Chondrocyte (in vitro differentiated cells): ENCODE measurements at places on chromosomes 7 and 10.
A peak's percentile ranks its signal among the peaks of the same experiment; 100 is the strongest.

DNA sequence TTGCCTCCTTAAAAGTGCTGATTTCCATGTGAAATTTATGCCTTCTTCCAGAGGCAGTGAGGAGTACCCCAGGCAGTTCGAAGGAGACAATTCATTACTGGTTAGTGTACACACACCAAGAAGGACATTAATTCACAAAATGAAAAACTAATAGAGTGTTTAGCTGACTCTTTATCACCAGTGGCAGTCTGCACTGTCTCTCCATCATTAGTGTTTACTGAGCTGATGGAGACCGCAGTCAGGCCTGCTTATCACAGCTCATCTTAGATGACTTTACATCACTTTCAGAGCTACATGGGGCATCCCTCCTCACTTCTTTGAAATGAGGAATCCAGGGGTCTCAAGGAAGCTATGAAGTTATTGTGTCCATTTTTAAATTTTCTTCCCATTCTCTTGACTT, 155.5 kb upstream of the LRGUK start:
- H3K27me3 ChIP-seq: no peaks in the 10 kb centered on the region
- H3K36me3 ChIP-seq: peaks cover 12% of the 10 kb centered on the region
- peaks cover 18% of the 10 kb centered on the region for H3K4me1 ChIP-seq
- DNase-seq: no peak
- no peak overlapping the region for H3K27ac ChIP-seq

DNA sequence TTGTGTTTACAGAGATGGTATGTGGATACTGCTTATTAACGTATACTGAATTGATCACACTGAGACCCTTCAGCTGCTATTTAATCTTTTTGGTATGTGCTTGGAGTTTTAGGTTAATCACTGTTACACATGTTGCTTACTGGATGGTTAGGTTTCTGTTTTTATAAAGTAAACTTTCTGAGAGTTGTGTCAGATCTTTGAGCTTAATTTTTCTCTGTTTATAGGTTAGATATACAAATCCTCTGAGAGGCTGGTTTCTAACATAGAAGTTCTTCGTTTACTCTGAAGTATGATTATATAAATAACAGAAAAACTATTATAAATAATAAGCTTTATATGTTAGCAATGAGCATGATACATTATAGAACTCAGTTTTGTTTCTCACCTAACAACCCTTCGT, 123.1 kb downstream of the NSUN6 start:
- H3K4me1 ChIP-seq: peaks cover 10% of the 10 kb centered on the region
- no peak overlapping the region for H3K27ac ChIP-seq
- DNase-seq: no peak
- no peaks in the 10 kb centered on the region for H3K27me3 ChIP-seq

GRCh38 chr7:50866343-50867033, 83.8 kb upstream of the GRB10 start:
- no peaks in the 10 kb centered on the region for H3K36me3 ChIP-seq
- no peak overlapping the region for H3K27ac ChIP-seq
- no peaks in the 10 kb centered on the region for H3K27me3 ChIP-seq
- DNase-seq: no peak
- peaks cover 32% of the 10 kb centered on the region for H3K4me1 ChIP-seq
- H3K4me3 ChIP-seq: no peak overlapping the region

GRCh38 chr7:151572136-151572535, 52.4 kb upstream of the RHEB start:
- peaks cover 12% of the 10 kb centered on the region for H3K4me1 ChIP-seq
- peak overlapping the region; percentile 0 for H3K27ac ChIP-seq
- H3K4me3 ChIP-seq: no peak overlapping the region
- H3K36me3 ChIP-seq: peaks cover 12% of the 10 kb centered on the region
- DNase-seq: no peak
- no peaks in the 10 kb centered on the region for H3K27me3 ChIP-seq

DNA sequence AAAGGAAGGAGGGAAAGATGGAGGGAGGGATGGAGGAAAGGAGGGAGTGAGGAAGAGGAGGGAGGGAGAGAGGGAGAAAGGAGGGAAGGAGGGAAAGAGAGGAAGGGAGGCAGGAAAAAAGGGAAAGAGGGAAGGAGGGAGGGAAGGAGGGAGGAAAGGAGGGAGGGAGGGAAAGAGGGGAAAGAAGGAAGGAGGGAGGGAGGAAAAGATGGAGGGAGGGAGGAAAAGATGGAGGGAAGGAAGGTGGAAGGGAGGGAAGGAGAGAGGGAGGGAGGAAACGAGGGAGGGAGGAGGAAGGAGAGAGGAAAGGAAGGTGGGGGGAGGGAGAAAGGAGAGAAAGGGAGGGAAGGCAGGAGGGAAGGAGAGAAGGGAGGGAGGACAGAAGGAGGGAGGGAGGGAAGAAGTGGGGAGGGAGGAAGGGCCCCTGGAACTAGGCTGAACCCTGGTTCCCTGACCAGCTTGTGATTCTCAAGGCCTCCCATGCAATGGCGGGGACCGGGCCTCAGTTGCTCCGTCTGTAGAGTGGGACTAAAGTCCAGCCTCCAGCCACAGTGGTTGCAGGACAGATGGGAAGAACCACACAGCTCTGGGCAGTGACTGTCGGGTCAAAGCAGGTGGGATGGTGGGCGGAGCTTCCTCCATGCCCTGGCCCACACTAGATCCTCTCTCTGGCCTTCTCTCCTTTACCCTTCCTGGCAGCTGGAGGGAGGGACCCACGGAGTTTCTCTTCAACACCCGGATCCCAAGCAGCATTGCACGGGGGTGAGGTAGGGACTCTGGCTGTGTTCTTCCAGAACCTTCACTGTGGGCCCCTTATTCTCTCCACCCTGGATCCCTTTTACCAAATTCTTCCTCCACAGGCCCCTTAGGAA, 4.3 kb upstream of the TTYH3 start:
- H3K27ac ChIP-seq: no peak overlapping the region
- H3K36me3 ChIP-seq: no peaks in the 10 kb centered on the region
- peaks cover 19% of the 10 kb centered on the region for H3K4me1 ChIP-seq

- no peaks in the 10 kb centered on the region for H3K27me3 ChIP-seq
- H3K36me3 ChIP-seq: peaks cover 17% of the 10 kb centered on the region
- H3K27ac ChIP-seq: no peak overlapping the region
- H3K4me3 ChIP-seq: no peak overlapping the region
- DNase-seq: peak; percentile 79
Measured at GRCh38 chr7:44063894-44064651, 1.3 kb downstream of the PGAM2 start.
